Posterior cingulate gyrus (tissue), 11 donors: ENCODE measurements at places on chromosomes 12 and 14.

DNA sequence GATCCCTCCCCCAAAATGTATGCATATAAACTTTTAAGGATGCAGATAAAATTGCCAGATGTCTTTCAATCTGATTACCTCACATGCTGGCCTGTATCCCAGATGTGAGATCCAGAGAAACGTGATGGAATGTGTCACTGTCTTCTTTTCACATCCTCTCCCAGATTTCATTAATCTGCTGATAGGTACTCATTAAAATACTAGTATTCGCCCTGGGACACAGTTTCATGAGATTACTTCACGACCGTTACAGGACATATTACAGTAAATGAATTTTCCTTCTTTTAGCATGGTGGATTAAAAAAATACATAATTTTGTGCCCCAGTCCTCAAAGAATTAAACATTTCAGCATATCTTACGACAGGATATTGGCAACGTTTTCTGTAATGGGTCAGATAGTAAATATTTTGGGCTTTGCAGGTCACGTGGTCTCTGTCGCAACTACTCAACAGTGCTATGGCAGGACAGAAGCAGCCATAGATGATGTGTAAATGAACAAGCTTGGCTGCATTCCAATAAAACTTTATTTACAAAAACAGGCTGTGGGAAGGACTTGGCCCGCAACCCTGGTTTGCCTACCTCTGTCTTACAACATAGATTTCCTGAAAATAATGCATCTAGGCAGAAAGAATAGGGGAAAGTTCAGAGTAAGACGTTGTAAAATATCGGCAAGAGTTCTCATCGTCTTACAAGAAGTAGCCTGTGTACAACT is 156.0 kb upstream of the DIO3 start:
- no peak for DNase-seq

DNA sequence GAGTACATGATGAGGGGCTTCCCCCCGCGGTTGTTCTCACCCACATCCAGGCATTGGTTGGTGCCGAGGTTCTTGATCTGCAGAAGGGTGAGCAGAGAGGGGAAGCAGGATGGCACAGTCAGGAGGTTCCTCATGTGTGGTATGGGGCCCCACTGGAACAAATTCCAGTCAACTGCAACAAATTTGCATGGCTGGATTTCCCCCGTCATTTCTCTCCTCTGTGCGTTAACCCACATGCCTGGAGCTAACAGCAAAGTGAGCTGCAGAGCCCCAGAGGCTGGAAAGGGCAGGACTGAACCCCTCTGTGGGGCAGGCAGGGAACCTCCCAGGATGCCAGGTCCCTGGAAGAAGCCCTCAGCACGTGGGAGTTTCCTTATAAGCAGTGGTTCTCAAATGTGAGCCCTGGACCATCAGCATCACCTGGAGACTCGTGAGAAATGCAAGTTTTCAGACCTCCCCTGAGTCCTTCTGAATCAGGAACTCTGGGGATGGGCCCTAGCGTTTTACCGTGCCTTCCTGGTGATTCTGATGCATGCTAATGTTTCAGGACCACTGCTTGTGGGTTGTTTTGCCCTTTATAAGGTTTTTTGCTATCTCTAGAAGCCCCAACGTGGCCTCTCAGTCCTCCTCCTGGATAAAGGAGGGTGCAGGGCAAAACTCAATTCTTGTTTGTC is 11.0 kb upstream of the CELA1 start:
- DNase-seq: no peak

- DNase-seq: no peak
Observed at GRCh38 chr12:64085996-64086395, 136.1 kb downstream of the KICS2 start.

- DNase-seq: peak; percentile 94
Observed at GRCh38 chr12:124774462-124775167, 89.0 kb downstream of the SCARB1 start.

DNA sequence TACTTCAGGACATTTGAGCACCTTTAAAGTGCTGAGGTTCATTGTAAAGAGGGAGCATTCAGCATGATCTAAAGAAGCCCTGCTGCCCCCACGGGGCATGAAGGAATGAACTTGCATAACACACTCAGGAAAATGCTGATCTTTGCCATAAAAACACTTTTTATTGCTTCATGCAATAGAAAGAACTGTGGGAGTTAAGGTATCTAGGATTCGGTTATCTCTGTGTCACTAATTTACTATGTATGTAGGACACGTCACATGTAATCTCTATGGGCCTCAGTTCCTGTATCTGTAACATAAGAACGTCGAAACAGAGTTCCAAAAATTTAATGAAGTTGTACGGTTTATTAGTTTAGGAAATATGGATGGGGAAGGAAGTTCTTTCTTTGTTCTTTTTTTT is 33.0 kb downstream of the BTBD7 start:
- no peak for DNase-seq

GRCh38 chr12:52892207-52892852 is 12.5 kb downstream of the KRT8 start:
- peak; percentile 6 for DNase-seq

DNA sequence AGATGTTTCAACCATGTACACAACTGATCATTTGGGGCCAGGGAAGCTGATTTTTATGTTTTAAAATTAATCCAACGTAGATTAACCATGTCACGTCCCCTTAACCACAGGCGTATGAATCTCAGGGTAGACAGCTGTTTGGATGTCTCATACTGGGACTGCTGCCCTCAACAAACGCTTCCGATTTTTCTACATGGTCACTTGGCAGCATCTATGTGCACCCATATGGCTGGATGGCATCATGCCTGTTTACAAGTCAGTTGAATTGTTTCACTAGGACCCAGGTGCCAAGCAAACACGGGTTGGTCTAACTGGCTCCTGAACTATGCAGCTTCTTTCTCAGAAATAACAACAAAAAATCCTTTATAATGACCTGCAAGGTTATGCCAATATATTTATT is 393.8 kb downstream of the NPAS3 start:
- DNase-seq: no peak

GRCh38 chr14:30020687-30021086 is 93.0 kb upstream of the PRKD1 start:
- DNase-seq: no peak

GRCh38 chr12:130617219-130617618 is 98.9 kb downstream of the RIMBP2 start:
- no peak for DNase-seq

GRCh38 chr12:104201238-104202001 is 14.2 kb upstream of the TXNRD1 start:
- peak; percentile 17 for DNase-seq

- peak; percentile 5 for DNase-seq
Observed at GRCh38 chr14:92759679-92760523, 11.5 kb upstream of the LGMN start.

GRCh38 chr12:42792265-42792664 is 202.7 kb upstream of the PRICKLE1 start:
- DNase-seq: no peak

DNA sequence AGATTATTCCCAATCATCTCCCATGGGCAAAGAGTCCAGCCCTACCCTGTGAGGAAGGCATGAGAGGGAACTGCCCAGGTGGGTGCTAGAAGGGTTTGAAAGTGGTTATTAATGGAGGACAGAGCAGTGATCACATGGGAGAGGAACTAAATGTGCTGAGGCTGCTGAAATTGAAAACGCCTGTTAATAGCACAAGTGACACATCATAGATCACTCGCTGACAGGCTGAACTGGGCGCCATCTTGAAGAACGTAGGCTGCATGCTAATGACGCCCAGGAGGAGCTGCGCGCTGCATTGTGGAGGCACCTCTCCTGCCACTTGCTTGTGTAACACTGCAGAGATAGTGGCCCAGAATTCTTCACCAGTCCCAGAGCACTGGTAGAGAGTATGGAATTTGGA is 182.9 kb downstream of the KCNA5 start:
- DNase-seq: no peak

GRCh38 chr12:68450947-68451260 is 118.7 kb upstream of the MDM1 start:
- DNase-seq: no peak

DNA sequence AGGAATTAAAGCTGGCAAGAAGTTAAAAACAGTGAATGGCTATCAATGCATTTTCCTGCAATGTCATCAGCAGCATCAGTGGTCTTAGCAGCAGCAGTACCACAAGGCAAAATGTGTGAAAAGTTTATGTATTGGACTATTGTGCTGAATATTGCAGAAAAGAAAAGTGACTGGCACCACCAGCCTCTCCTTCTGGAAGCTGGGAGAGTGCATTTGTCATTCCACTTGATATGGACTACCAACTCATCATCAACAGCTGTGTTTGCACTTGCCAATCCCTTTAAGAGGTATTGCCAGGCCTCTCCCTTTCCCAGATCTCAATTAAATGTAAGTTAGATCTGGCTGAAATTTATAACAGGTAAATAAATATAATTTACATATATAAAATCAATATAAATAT is 151.0 kb upstream of the GZMB start:
- no peak for DNase-seq

GRCh38 chr14:106442857-106443256 is 916.5 kb downstream of the TMEM121 start:
- no peak for DNase-seq

DNA sequence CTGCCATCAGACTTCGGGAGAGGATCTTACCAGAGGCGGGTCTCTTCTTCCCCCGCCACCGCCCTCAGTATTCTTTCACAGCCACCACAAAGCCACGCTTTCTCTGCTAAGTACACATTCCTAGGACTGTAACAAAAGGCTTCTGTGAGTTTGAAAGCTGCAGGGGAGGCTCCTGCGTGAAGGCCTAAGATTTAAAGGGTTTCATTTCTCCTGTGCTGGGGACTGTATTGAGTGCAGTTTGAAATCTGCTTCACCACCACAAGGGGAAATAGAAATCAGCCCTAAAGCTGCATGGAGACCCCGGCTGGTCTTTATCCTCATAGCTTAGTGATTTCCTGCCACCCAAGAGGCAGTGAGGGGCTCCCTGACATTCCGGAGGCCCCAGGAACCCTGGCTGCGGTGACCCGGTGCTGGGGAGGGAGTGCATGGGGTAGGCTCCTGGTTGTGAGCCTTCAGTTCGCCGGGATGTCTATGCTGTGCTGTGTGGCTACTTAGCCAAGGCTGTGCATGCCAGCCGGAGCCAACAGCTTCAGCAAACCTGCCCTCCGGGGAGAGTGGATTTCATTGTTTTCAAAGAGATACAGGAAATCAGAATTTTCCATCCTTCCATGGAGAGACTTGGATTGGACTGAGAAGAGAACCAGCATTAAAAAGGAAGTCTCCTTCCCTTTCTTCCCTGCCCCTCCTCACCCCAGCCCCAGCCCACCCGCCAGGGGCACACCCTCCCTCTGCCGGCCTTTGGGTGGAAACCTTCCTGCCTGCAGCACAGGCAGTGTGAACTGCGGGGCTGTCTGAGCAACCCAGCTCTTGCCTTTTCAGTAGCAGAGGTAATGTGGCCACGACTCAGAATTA is 163.3 kb downstream of the ETV6 start:
- DNase-seq: peak; percentile 44

DNA sequence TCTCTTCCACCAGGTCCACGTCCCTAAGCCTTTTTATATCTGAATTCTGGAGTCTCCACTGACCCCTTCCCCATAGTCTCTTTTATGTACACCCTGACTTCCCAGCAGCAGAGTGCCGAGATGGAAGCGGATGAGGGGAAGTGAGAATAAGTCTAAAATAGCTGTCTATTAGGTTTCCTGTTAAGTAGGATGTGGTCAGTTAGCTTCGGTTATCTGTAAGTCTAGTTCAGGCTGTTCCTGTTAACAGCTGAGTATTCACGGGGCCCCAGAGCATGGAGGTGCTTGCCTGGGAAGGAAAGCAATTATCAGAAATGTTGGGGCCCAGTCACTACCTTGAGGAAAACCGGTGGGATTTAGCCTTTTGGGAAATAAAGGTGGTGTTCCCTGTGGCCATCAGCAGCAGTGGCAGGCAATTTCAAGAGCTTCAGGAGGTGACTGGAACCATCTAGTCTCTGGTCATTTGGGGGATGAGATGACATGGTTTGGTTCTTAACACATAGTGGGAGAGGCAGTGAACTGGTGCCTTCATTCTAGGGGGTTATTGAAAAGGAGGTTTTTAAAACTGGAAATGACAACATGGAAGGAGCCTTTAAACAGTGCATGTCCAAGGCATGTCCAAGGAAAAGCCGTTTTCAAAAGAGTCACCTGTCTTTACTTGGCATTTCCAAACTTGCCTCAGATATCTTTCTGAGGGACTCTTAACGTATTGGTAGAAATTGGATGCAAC is 21.8 kb downstream of the CHST11 start:
- DNase-seq: no peak

DNA sequence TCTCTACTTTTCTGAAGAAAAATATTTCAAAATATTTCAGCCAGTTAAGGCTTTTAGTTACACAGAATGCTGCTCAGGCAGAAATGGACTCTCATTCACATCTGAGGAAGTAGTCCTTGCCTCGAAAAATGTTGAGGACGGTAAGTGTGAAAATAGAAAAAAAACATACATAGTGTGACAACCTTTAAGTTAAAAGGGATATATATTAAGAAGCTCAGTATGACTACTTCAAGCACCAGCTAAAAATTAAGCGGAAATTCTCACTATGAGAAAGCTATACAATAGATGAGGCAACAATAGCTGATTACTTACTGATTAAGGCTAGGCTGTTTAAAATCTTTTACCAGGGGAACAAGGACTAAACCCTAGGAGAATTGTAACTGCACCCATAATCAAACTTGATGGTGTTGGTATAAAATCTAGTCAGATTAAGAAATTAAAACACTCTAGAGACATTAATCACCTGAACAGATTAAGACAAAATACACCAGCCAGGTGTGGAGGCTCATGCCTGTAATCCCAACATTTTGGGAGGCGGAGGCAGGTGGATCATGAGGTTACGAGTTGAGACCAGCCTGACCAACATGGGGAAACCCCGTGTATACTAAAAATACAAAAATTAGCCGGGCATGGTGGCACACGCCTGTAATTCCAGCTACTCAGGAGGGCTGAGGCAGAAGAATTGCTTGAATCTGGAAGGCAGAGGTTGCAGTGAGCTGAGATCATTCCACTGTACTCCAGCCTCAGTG is 53.9 kb downstream of the HNRNPC start:
- no peak for DNase-seq

- DNase-seq: no peak
Observed at GRCh38 chr12:5589054-5589453, 157.1 kb downstream of the NTF3 start.

GRCh38 chr12:806200-806791 is 53.9 kb downstream of the WNK1 start:
- no peak for DNase-seq

GRCh38 chr12:72547573-72547972 is 275.4 kb downstream of the TRHDE start:
- DNase-seq: no peak

DNA sequence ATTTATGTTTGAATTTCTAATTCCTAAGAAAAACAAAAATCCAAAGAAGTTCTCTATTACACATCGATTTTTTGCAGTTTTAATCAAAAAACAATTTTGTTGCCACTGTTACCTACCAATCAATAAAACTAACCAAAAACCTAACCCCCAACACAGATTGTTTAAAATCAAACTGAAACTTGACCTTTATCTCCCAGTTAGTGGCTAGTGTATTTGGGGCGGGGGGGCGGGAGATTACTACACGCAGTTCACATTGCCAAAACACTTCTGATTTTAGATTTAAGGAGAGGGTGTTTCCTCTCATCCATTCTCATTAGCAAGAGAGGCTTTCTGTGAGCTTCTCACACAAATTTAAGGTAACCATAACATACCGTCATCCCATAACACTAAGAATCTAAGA is 6.4 kb downstream of the CDC42BPB start:
- no peak for DNase-seq
